ENCODE measurements at places on chromosomes 4 and X.

- DNase-seq, result no peak
Observed at GRCh38 chr4:138911909-138912703, 103.5 kb upstream of the NOCT start.

- no peak for DNase-seq
Observed at GRCh38 chr4:65502131-65502701, 168.1 kb downstream of the EPHA5 start.

DNA sequence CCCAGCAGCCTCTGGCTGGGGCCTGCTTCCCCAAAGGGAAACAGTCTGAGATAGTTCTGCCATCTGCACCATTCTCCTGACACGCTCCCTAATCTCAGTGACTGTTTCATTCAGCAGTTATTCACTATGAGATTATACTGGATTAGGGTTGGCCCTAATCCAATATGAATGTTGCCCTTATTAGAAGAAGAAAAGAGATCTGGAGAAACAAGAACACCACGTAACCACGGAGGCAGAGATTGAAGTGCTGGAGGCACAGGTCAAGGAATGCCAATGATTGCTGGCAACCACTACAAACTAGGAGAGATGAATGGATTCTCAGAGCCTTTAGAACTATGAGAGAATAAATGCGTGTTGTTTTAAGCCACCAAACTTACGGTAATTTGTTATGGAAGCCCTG is 7.4 kb downstream of the ACOX3 start:
- no peak for DNase-seq

- no peak for DNase-seq
Observed at GRCh38 chr4:72557021-72557420, 12.0 kb downstream of the ADAMTS3 start.

GRCh38 chrX:47564438-47565085 is 3.6 kb downstream of the ARAF start:
- no peak for DNase-seq

DNA sequence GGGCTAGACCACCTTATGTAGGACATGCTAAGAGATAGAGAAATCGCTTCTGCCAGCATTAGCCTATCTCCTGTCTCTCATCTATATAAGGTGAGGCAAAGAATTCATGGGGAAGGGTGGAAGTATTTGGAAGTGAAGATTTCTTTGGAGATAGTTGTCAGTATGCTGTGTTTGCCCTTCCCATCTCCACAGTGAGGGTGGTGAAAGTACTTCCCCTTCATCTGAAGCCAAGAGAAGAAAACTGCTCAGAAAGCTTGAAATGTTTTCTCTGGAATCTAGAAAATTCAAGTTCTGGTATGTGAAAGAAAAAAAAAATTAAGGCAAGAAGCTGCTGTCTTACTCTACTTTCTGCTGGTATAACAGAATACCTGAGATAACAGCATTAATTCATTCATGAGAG is 12.3 kb upstream of the ADH5 start:
- no peak for DNase-seq

DNA sequence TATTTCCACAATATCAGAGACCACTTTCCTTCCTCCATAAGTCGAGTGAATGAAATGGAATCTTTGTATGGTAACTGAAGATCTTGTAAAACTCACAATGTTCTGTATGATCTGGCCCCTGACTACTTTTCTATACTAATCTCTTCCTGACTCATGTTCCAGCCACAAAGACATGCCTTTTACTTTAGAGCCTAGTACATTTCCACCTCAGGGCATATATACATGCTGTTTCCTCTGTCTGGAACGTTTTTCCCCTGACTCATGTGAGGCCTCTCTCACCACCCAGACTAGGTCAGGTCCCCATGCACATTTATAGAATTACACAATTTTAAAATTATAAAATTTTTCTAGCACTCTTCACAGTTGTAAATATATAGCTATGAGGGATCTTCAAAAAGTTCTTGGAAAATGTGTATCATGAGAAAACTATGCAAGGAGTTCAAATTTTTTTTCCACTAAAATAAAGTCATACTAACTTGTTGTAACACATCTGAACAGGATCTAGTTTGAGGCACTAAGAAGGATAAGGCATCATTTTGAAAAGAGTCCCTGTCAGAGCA is 208.8 kb downstream of the SH2D1A start:
- DNase-seq, result no peak

DNA sequence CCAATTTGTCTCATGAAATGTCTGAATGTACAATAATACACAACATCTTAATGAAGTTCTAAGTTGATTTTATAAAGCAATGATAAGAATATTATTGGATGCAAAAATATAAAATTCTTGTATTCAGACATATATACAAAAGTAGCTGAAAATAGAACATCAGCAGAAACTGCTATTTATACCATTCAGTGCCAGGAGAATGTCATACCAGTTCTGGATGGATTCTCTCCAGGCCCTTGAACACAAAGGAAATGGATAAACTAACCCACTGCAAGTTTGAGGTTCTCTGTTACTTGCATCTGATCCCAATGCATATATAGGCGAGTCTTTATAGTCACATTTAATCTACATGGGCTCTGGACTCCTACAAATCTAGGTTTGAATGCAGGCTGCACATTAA is 126.3 kb upstream of the KLF3 start:
- no peak for DNase-seq

- DNase-seq, result no peak
Observed at GRCh38 chr4:41835321-41835995, 86.9 kb upstream of the PHOX2B start.

GRCh38 chrX:153765138-153766079 is 1.4 kb downstream of the PLXNB3 start:
- peak; percentile 95 for DNase-seq

GRCh38 chrX:134460862-134461220 is 876 bp downstream of the HPRT1 start:
- DNase-seq, result no peak

DNA sequence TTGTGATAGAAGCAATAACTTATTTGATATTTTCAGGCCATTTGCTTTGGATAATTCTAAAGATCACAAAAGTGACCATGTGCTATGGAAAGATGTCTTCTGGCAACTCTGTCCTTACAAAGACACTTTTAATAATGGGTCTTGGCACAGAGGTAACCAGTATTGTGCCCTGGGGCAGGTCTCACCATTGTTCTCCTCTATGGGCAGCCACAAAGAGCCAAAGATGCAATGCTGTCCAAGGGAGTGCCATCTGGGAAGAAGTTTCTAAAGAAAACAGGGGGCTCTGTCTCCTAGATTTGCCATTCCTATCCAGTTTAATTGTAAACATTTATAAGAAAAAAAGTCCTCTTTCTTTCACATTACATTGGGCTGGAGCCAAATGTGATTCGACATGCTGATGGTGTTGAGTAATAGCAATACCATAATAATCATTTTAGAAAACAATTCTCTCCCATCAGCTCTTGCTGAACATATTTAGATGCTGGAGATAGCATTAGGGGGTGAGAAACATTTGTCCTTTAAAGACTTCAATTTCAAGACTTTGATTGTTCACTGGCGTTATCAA is 179.9 kb downstream of the KIT start:
- no peak for DNase-seq

DNA sequence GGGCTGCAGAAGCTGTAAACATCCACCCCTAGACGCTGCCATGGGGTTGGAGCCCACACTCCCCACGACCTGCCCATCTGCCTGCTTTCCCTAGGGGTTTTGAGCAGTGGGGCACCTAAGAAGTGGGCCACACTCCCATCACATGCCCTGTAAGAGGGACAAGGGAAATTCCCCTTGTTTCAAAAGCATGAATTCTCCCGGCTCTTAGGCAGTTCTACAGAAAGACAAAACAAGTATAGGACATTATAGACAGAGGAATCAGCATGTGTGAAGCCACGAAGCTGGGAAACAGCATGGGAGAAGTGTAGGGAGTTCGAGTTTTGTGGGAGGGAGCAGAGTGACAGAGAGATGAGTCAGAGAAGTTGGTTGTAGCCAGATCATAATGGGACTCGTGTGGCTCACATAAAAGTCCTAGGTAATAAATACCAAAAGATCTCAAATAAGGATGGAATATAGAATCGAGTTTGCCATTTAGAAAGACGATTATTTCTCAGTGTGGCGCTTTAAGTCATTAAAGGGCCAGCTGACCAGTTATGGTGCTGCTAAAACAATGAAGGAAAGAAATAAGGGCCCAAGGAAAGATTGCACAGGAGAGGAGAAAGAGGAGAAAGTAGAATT is 23.9 kb downstream of the APOO start:
- DNase-seq, result no peak

DNA sequence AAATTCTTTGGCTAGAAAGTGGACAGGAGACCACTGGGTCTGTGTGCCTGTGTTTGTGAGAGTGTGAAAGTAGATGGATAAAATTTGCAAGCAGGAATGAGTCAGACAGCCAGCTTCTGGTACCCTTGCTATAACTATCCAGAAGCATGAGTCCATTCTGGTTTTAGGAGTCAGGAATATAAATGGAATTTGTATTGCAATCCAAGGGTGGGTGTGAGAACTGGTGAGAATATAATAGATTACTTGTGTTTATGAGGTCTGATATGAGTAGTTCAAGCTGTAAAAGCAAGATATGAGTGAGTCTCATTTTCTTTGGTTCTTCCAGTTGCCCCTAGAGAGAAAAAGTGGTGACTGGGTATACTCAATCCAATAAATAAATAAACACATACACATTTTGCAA is 212.7 kb upstream of the TAPT1 start:
- DNase-seq, result no peak

GRCh38 chr4:155629956-155630355 is 36.7 kb upstream of the GUCY1A1 start:
- no peak for DNase-seq

DNA sequence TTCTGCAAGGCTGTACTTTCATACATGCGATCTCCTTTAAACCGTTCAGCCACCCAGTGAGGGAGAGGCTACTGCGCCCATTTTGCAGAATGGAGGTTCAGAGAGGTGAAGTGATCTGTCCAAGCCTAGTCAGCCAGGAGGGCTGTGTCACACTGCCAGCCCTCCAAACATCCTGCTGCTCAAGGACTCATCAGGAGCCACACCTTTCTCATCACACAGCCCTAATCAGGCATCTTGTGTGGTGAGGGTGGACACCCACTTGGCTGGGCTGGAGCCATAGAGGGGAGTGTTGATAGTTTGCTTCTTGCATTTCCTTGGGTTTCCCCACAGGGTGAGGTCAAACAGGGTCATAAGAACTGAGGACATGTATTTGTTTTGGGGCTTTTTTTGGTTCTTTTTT is 5.4 kb upstream of the CXCR3 start:
- no peak for DNase-seq

DNA sequence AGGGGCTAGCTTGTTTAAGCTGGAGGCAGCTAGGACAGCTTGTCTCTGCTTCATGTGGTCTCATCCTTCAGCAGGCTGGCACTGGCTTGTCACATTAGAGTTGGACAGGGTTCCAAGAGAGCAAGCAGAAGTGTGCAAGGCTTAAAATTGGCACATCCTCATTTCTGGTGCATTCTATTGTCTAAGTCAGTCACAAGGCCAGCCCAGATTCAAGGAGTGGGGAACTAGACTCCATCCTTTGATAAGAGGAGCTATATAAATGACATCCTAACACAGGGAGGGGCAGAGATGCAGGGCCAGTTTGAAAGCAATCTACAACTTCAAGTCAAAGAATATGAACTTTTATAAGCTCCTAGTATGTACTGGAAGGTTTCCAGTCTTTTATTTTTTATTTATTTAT is 313.2 kb downstream of the PTTG2 start:
- DNase-seq, result no peak

DNA sequence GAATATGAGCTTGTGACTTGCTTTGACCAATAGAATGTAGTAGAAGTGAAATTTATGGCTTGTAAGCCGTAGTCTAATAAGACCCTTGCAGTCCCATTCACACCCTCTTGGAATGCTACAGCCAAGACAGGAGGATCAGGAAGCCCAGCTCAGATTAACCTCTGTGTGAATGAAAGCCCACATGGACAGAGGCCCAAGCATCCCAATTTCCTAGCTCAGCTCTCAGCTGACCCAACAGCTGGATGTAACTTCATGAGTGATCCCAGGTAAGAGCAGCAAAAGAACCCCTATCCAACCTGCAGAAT is 12.8 kb upstream of the PPM1K start:
- DNase-seq, result no peak

GRCh38 chr4:70925899-70926635 is 23.9 kb downstream of the MOB1B start:
- no peak for DNase-seq

DNA sequence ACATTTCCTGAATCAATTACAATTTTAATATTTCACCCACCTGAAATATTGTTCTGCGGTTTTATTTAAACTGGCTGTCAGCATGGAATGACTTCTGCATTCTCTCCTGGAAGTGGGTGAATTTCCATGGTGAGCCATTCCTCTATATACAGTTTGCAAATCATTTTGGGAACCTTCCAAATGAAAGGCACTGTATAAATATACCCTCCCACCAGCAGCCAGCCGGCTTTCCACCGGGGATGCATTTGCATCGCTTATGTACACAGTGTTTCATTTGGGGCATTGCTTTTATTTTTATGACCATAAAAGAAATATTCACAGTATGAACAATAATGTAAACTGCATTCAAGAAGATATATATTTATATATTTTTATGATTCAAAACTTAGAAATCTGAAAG is 4.7 kb upstream of the IL1RAPL1 start:
- DNase-seq, result no peak

- DNase-seq, result no peak
Observed at GRCh38 chrX:41241962-41242361, 92.0 kb upstream of the DDX3X start.

GRCh38 chr4:87073199-87074120 is 138.6 kb downstream of the AFF1 start:
- DNase-seq, result peak; percentile 37

GRCh38 chr4:16227462-16227868 is 1.2 kb upstream of the TAPT1 start:
- DNase-seq, result peak; percentile 36

DNA sequence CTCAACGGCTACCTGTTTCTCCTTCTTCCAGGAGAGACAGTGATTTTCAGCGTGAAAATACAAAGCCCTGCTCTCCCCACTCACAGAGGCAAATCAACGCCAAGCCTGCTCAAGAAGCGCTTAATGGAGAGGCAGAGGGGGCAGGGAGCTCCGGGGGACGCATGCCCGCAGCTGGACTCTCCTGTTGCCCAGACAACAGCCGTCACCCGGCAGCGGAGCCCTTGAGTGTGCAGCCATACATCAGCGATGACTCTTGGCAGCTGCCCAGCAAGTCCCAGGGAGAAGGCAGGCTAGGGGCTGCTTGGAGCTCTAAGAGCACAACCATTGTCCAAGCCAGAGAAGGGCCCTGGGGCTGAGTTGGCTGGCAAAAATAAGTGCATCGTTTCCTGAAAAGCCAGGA is 71.0 kb upstream of the AFAP1 start:
- DNase-seq, result peak; percentile 80

DNA sequence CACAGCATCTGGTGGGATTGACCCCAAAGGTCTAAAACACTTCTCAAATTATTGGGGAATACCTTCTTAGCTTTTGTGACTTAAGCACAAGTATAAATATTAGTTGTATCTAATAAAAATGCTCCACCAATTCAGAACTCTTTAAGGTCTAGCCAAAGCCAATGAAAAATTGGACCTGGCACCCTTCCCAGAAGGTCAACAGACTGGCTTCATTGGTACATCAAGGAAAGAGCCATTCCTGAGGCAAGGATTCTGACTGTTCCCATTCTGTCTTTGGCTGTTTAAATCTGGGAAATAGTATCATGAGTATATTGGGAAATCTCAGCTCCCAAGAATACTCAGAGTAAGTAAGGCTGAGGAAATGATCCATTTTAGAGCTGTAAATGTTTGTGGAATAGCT is 153.0 kb upstream of the TRPC5 start:
- no peak for DNase-seq

- DNase-seq, result no peak
Observed at GRCh38 chr4:78297116-78297800, 240.1 kb downstream of the FRAS1 start.
